ENCODE measurements at places on chromosomes 11 and 22.

DNA sequence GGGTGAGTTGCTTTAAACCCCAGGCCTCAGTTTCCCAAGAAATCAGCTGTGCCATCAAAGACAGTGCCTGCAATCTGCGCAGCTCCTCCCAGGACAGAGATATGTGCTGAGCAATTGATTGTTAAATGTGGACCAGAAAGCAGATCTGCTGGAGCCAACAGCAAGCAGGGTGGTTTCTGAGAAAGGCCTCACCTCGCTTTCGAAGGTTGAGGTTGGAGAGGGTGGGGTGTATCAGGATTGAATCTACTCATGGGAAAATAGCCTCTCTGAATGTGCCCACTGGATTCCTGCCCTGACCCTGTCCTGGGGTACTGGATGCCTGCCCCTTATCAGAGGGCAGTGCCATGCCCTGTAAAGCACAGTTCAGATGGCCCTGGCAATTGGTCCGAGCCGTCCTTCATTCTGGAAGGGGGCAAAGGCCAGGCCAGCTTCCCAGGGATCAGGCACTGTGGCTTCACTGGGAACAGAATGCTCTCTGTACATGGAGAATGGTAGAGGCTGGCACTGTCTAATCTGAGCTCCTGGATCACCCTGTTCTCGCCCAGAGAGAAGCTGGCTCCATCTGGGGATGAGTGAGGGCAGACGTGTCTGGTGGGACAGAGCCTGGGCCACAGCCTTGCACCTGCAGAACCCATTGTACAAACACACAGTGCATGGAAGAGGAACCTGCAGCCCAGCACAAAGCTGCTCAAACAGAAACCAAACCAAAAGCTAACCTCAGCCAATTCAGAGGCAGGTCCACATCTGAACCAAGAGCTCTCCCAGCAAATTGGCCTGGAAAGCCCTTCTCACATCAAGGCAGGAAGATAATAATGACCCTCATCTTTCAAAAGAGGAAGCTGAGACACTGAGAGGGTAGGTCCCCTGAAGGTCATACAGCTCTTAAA lies 15.2 kb downstream of the DHCR7 start:
- peak; percentile 80 for DNase-seq

GRCh38 chr22:39097098-39098020 lies at the start of gene APOBEC3H:
TSS of gene APOBEC3H (plus strand) at chr22:39097244. CDS start at chr22:39100279, 3,035 bp downstream.
- peak; percentile 14 for DNase-seq

GRCh38 chr11:23490557-23491235 lies 630.4 kb upstream of the CCDC179 start:
- no peak for DNase-seq

GRCh38 chr11:115780646-115781362 lies 276.6 kb upstream of the CADM1 start:
- DNase-seq = no peak

DNA sequence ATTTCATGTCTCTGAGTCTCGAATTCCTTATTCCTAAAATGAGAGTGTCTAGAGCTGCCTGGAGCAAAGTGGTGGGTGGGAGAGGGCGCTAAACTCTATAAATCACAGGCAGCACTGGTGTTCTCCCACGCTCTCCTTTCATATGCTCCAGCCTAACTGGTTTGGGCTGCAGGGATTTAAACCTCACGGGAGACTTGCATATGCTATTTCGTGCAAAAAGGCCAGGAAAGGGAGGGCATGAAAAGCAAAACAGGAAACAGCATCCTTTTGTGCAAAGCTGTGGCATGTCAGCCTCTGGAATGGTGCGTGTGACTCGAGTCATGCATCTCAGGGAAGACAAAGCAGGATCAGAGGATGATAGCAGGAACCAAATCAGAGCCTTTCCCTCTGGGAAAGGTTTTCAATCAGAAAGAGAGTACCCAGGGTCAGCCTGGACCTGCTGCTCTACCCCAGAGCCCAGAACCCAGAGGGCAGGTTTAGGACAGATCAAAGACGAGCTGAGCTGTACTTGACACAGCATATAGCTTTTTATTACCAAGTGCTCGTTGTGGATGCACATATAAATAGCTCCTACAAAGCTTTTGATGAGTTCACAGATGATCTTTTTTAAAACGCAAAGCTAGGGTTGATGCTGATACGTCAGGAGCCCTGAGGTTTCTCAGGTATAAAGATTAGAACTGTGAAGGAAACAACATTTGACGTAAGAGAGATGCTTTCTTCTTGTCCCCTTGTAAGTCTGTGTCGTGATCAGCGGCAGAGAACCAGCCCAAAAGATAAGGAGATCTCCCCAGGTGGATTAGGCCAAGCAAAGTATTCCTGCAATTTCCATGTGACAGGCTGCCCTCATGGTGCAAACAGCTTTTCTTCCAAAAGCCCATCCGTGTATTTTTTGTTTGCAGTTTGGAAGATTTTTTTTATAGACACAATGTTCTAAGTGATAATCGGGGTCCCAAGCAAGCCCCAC lies 46.2 kb upstream of the YWHAH start:
- peak; percentile 47 for DNase-seq

Data from globus pallidus (tissue), 1 donor.